ENCODE measurements at places on chromosomes 3 and 15.

DNA sequence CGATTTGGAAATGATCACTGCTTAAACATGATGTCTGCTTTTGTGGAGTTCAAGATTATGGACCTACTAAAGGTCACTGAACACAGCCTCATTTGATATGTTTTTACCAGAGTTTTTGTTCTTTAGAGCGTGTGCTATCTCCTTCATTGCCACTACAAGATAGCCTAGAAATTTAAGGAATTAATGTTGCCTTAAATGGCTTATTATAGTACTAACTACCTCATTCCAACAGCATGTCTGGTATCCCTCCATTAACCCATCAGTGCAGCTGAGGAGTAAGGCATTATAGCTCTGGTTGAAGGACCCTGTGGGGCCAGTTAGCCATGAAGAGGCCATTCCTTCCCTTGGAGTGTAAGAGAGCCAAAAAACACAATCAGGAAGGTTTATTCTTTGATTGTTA, 2.3 kb upstream of the FAM43A start:
- no peak for DNase-seq

DNA sequence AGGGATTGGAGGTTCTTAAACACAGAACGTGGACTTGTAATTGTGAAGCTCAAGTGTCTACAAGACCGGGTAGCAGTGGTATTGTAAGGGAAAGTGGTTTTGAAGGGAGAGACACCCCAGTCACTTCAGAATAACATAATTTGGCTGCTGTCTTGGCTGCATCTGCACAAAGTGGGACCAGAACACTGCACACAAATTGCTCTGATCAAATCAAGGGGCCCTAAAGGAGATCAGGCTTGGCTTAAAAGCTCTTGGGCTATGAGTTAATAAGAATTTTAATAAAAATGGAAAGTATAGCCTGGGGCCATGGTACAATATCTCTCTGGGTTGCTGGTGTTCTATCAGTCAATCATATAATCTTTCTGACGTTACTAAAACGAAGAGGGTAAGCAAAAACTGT, 356.1 kb upstream of the ICE2 start:
- no peak for DNase-seq

GRCh38 chr3:32685543-32686185, 676 bp downstream of the CNOT10 start:
- no peak for DNase-seq

GRCh38 chr3:122786066-122786465, 7.6 kb downstream of the HSPBAP1 start:
- DNase-seq = no peak

DNA sequence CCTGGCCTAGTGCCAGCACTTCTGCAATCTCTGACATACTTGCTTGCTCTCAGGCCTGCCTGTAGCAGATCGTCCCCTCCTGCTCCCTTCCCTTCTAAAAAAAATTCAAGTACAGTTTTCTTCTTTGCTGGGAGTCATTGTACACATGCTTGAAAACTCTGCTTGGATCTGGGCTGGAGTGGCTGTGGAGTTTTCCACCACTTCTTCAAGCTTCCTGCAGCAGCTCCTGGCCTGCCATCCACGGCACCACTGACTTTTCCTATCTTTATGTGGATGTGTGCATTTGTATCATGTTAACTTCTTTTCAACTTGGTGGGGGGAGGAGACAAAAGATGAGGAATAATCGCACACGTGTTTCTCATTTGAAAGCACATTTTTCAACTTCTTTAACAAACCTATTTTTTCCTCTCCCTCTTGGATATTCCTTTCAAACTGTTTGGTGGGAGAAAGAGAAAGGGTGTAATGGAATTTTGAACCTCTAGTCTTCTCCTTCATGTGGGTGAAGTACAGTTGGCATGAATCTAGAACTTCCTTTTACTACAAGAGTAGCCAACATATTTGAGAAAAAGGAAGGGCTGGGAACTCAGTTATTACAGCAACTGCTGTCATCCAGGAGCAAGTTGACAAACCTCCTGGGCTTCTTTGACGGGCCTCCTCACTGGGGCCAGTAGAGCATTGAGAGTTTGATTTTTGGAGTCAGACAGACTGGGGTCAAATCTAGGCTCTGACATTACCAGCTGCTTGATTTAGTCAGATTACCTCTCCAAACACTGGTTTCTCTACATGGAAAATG, 61.2 kb upstream of the LRTM1 start:
- no peak for DNase-seq

- DNase-seq = no peak
Observed at GRCh38 chr3:141052201-141053069, 1.3 kb downstream of the SPSB4 start.

- no peak for DNase-seq
Observed at GRCh38 chr3:153284282-153284938, 122.4 kb downstream of the RAP2B start.

GRCh38 chr3:72641684-72642083, 206.6 kb downstream of the SHQ1 start:
- no peak for DNase-seq

- no peak for DNase-seq
Observed at GRCh38 chr3:161035711-161036110, 69.4 kb downstream of the B3GALNT1 start.

GRCh38 chr3:47079432-47079831, 84.5 kb downstream of the SETD2 start:
- DNase-seq = no peak

- DNase-seq = no peak
Observed at GRCh38 chr15:40877694-40878093, 3.7 kb upstream of the RHOV start.

- no peak for DNase-seq
Observed at GRCh38 chr15:42879443-42879842, 41.1 kb downstream of the TTBK2 start.

DNA sequence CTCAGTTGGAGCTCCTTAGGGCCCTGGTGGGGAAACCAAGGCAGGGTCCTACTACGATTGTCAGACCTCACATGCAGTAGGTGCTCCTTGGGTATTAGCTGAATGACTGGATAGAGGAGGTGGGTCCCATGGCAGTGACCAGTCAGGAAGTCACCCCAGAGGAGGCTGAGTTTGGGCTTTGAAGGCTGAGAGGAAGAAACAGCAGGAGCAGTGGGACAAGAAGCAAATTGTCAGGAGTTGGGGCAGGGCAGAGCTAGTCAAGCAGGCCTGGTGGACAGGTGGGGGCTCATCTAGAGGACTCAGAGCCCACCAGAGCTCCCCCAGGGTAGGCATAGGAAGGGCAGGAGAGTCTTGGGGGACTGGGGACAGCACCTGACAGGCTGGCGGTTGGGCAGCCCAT, 3.1 kb downstream of the NBEAL2 start:
- no peak for DNase-seq

GRCh38 chr3:183287301-183287971, 34.4 kb downstream of the B3GNT5 start:
- DNase-seq = no peak

DNA sequence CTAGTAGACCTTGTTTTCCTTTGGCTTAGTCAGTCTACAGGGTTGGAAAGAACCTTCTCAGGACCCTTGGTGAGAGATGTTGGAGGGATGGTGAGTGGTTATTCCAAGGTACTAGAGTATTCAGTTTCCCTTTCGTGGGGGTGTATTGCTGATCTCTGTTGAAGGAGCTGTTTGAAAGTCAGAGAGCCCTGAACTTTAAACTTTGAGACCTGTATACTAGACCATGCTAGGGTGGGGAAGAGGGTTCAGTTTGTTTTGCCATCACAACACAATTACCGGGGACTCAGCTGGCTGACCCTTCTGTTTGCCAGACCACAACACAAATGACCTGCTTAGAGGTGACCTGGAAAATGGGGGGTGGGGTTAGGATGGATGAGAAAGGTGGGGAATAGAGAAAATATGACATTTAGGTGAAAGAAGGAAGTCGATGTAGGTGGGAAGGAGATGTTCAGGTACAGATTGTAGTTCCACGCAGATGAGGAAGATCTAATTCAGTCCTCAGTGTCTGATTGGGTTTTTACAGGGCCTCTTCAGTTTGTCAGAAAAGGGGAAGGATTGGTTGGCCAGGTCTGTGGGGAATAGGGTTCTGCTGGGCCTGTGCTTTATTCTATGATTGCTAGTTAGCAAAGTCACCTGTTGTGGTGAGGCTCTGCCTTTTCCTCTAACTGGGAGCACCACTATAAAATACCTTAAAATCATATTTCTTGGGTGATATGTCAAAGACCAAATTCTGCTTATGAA, 6.8 kb downstream of the UBE2E2 start:
- no peak for DNase-seq

GRCh38 chr15:57994221-57995049, 71.1 kb downstream of the ALDH1A2 start:
- no peak for DNase-seq

- no peak for DNase-seq
Observed at GRCh38 chr15:39599871-39600270, 19.0 kb downstream of the THBS1 start.

DNA sequence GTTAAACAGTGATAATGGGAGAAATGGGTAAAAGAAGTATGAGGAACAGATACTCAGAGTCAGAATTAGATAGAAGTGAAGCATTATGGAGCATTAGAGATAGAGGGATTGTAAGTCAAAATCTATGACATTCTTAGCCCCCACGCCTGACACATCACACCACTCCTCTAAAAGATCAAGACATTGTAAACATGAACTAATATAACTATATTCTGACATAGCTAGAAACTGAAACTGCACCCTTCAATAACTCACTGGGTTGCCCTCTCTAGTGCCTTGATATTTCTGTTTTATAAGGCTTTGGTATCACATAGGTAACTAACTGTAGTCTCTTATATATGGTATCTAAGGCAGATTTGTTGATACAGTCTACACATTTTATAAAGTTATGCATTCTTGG, 684.3 kb upstream of the DPPA4 start:
- DNase-seq = no peak

GRCh38 chr3:113468539-113468938, 27.2 kb upstream of the CFAP44 start:
- DNase-seq = no peak

- no peak for DNase-seq
Observed at GRCh38 chr15:73782344-73782959, 29.3 kb upstream of the INSYN1 start.

GRCh38 chr3:133521946-133522345, 51.5 kb upstream of the CDV3 start:
- DNase-seq = no peak

DNA sequence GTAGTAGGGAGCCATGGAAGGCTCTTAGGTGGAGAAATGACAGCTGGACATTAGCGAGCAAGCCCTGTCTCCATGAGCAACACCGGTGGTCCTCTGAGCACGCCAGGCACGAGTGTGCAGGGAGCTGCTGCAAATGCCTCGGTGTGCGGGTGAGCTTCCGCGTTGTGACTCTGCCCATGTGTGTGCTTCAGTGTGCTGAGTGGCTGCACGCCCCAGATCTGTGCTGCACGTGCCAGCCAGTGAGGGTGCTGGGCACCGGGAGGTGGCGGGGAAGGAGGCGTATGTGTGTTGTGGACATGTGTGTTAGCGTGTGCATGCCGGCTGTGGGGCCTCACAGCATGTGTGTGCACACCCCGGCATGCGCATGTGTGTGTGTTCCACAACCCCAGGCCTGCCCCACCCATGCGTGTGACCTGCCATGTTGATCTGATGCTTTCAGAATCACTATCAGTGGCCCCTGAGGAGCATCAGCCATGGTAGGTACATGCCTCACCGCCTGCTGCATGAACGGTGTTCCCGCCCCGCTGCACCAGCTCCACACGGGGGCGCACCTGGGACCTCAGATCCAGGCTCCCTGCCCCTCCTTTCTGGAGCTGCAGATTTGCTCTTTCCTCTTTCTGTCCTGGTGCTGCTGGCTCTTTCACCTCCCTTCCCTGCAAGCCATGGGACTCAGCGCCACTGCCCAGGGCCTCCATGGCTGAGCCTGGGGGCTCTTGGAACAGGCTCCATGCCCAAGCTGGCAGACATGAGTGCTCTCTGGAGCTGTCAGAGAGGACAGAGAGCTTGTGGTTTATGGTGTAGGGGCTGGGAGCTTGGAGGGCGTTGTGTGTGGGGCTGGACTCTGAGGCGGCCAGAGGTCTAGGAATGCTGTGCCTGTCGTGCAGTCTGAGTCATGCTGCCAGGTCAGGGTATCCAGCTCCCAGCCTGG, 169.4 kb downstream of the TBC1D2B start:
- DNase-seq = peak; percentile 38

DNA sequence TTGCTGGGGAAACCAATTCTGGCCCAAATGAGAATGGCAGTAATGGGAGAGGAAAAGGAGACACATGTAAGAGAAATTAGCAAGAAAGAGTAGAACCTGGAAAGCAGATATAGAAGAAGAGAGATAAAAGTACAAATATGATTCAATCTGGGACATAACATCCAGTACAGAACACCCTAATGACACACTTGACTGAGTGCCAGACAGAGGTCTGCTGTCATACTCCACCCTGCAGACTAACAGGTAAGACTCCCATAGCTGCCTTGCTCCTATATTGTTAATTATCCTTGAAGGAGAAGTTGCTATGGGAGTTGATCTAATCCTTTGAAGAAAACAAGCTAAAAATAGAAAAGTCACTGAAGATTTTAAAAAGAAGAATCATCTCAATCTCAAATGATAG, 21.1 kb downstream of the CCPG1 start:
- no peak for DNase-seq

DNA sequence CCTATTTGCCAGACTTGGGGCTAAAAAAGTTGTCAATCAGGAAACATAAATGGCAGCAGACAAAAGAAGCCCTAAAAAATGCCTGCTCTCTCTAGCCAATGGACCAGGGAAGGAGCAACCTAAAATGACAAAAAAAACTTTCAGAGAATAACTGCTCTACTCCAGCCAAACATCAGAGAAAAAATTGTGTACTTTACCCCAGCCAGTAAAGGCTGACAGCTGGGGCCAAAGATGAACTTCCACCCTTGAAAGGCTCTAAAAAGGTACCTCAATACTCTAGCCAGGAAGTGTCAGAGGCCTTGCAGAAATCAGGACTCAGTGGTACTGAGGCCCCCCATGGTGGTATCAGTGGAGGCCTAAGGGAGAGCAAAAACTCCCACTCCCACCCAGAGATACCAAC, 18.4 kb downstream of the C3orf70 start:
- DNase-seq = no peak

DNA sequence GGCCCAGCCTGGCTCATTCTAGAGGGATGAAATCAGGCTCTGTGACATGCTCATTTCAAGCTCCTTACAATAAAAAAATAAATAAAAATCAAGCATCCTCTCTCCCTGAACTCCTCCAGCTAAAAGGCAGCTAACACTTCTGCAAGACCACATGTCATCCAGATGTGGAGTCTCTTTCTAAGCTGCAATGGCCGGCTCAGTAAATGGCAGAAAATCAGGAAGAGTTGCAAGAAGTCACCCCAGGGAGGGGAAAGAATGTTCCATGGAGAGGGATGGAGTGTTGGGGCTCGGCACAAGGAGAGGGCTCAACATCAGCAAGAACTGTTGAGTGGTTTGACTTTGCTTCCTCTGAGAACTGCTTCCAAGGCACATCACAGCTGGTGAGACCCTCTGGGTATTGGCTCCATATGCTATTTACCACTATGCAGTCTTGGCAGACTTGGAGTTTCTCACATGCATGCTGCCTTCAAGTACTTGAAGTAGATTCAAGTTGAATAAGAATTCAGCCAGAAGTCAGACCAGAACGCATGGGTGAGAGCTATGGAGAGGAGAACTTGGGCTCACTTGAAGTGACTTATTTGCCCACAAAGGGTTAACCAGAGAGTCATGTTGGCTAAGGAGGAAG, 689.0 kb downstream of the NTRK3 start:
- no peak for DNase-seq

All from stimulated activated CD4-positive, alpha-beta T cell treated with anti-CD3 and anti-CD28 coated beads, Interleukin-1b, Interleukin-23, amount 100 ng/mL, for 1 hour (primary cell).